Ovary (tissue), 10 donors: ENCODE measurements at places on chromosomes 11 and 22. TPM values are rescaled to one million over a fixed set of nuclear protein-coding genes. Genes with fewer than 3 reads are reported as not detected.

DNA sequence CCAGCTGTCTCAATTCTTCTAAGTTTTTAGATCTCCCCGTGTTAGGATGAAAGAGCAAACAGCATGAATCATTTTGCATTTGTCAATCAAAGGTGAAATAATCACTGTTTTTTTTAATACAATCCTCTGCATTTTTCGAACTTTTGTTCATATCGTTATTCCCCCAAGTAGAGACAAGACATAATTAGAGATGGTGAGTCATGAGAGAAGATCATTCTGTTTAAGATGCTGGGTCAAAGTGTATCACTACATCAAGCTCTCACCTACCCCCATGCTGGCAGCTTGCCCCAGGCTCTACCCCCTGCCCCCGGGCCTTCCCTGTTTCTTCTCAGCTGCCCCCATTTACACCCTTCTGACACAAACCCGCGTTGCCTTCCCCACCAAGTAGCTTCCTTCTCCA lies 30.5 kb upstream of the MYO18B start:
- H3K4me1 ChIP-seq, result no peaks in the 10 kb centered on the region
- no peaks in the 10 kb centered on the region for H3K27me3 ChIP-seq
- DNase-seq, result no peak
- no peak overlapping the region for H3K27ac ChIP-seq

DNA sequence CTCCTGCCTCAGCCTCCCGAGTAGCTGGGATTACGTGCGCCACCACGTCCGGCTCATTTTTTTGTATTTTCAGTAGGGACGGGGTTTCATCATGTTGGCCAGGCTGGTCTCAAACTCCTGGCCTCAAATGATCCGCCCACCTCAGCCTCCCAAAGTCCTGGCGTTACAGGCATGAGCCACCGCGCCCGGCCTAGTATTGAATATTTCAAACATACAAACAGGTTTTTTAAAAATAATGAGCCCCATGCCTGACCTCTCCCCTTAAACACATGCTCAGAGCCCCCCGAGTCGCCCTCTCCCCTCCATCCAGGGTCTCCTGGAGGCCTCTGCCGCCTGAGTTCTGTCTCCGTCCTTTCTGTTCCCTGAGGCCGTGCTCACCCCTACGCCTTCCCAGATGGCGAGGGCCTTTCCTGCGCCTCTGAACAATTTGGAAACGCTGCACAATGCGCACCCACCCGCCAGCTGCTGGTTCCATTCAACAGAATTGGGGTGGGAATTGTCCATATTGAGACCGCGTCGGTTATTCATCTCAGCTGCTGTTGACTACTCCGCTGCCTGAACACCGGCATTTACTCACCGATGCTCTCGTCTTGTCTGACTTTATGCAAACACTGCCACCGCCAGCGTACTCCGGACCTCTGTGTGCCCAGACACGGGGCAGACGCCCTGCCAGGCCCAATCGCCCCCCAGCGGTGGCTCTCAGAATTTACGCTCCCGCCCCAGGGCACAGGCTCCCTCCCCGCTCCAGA lies 13.6 kb upstream of the RNH1 start:
- H3K27me3 ChIP-seq, result no peaks in the 10 kb centered on the region
- H3K4me3 ChIP-seq, result no peak overlapping the region
- H3K27ac ChIP-seq, result no peak overlapping the region

DNA sequence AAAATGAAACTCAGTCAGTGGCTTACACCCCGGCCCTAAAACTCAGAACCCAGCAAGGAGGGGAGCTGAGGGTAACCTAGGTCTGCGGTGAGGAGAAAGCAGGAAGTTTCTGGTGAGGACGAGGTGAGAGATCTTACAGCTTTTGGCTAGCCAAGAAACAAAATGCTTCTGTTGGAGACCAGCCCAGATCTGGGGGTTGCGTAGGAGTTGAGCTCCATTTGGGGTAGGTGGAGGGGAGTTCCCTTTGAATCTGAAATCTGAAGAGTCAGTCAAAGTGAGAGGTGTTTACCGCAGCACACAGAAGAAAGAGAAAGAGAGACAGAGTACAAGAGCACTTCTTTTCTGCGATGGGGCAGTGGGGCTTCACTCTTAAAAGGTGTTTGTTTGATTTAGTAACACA lies 29.6 kb downstream of the EHF start:
- no peak overlapping the region for H3K4me3 ChIP-seq
- H3K27ac ChIP-seq, result no peak overlapping the region
- no peaks in the 10 kb centered on the region for H3K27me3 ChIP-seq
- DNase-seq, result no peak

DNA sequence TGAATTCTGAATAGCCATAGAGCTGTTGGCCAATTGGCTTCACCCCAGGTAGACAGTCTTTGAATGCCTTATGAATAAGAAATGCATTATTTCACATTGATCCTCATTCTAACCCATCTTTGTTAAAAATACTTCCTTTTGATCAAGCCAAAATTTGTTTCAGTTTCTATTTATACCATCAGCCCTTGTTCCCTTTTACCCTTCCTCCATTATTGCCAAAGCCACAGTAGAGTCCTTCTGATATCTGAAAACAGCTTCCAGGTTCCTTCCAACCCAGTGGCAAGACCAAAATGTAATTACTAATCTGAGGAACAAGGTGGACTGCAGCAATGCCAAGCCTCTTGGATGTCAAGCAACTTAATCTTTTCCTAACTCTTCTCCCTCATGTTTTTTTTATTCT lies 458.8 kb downstream of the BUD13 start:
- H3K4me3 ChIP-seq, result no peak overlapping the region
- H3K4me1 ChIP-seq, result peaks cover 9% of the 10 kb centered on the region
- H3K27me3 ChIP-seq, result no peaks in the 10 kb centered on the region
- no peaks in the 10 kb centered on the region for H3K36me3 ChIP-seq
- no peak for DNase-seq

The OR6T1 gene
- not detected for total RNA-seq

GRCh38 chr22:32020117-32020516 lies 22.9 kb upstream of the SLC5A1 start:
- H3K4me3 ChIP-seq, result no peak overlapping the region
- H3K36me3 ChIP-seq, result no peaks in the 10 kb centered on the region
- no peaks in the 10 kb centered on the region for H3K27me3 ChIP-seq

The TMPRSS13 gene
- 0.12 TPM for total RNA-seq

DNA sequence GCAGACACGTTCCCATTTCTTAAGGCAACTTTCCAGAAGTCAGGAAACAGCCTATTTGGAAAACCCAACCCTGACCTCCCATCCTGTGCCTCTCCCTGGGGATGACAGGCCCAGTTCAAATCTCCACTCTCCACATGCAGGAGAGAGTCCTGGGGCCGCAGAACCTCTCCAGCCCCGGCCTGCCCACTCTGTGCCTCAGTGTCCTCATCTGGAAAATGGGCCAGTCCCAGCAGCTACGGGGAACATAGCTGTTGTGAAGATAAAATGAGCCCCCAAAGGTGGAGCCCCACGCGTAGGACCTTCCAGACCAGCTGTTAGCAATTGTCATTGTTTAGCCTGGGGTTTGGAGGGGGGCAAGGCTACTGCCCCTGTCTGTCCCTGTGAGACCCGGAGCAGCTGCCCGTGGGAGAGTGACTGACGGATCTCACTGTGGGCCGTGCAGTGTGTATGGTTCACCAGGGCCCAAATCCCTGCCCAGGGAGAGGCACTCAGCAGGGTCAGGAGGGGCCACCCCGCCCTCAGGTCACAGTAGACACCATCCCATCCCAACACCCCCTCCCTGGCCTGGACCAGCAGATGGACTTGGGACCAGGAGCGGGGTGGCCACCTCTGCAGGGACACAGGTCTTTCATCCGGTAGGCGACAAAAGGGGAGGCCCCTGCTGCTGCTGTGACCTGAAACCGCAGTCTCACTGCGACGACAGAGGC lies 145.9 kb downstream of the CTTN start:
- no peak for DNase-seq
- H3K36me3 ChIP-seq, result no peaks in the 10 kb centered on the region
- H3K4me3 ChIP-seq, result no peak overlapping the region
- H3K27ac ChIP-seq, result no peak overlapping the region
